ENCODE measurements at places on chromosomes 3 and 15. TPM values are rescaled to one million over a fixed set of nuclear protein-coding genes. Genes with fewer than 3 reads are reported as not detected.

Gene ITGA11
- 0.77 TPM for total RNA-seq

Gene HCN4
- total RNA-seq, result not detected

Gene RAB27A
- total RNA-seq, result 12.8 TPM

Gene STAC
- 28.3 TPM for total RNA-seq

Gene MUC20
- total RNA-seq, result not detected

Gene STARD5
- 2.2 TPM for total RNA-seq

Gene GXYLT2
- 8.0 TPM for total RNA-seq

Gene AGBL1
- not detected for total RNA-seq

Gene CLDN18
- not detected for total RNA-seq

Gene SMCO1
- total RNA-seq, result 0.14 TPM

Gene PLA2G4F
- not detected for total RNA-seq

Gene TRIM71
- total RNA-seq, result not detected

Gene ULK3
- total RNA-seq, result 44.0 TPM

Gene EPB42
- total RNA-seq, result not detected

Gene RFTN1
- 38.4 TPM for total RNA-seq

Gene CKMT1A
- total RNA-seq, result not detected

Gene RPP25
- total RNA-seq, result 0.58 TPM

Gene BTLA
- not detected for total RNA-seq

Gene HRH1
- 16.7 TPM for total RNA-seq

Gene FEM1B
- total RNA-seq, result 28.0 TPM

Gene UBE2E1
- 105 TPM for total RNA-seq

Gene WDR53
- 25.1 TPM for total RNA-seq

Gene DUOXA2
- not detected for total RNA-seq

Gene CHDH
- total RNA-seq, result not detected

Gene SLC24A5
- not detected for total RNA-seq

Gene SAXO2
- total RNA-seq, result 0.35 TPM

Gene CKMT1B
- 0.20 TPM for total RNA-seq

Gene TM6SF1
- not detected for total RNA-seq

Gene FETUB
- total RNA-seq, result 1.9 TPM

Gene LXN
- not detected for total RNA-seq

Gene TTC23
- total RNA-seq, result 11.9 TPM

Gene C2CD4A
- total RNA-seq, result not detected

Gene ALCAM
- 136 TPM for total RNA-seq

Gene IL17RD
- 5.7 TPM for total RNA-seq

Data from HT1080 (cell line).